ENCODE measurements at places on chromosomes 1 and 21. TPM values are rescaled to one million over a fixed set of nuclear protein-coding genes. Genes with fewer than 3 reads are reported as not detected.

The C1orf232 gene
- not detected for total RNA-seq

The SELP gene
- total RNA-seq: not detected

The GOLT1A gene
- not detected for total RNA-seq

The FCMR gene
- 5.0 TPM for total RNA-seq

The HMGCS2 gene
- total RNA-seq: not detected

The APOBEC4 gene
- total RNA-seq: not detected

The SAMD13 gene
- total RNA-seq: 0.80 TPM

The PEX10 gene
- 32.8 TPM for total RNA-seq

The OR2L5 gene
- total RNA-seq: 0.50 TPM

The LRRC8C gene
- total RNA-seq: 10.8 TPM

The ADORA1 gene
- total RNA-seq: 0.51 TPM

The TFF2 gene
- not detected for total RNA-seq

The SDHC gene
- total RNA-seq: 26.0 TPM

The LDLRAD2 gene
- not detected for total RNA-seq

The S100A7 gene
- total RNA-seq: not detected

The DHRS3 gene
- total RNA-seq: 76.3 TPM

The TNNT2 gene
- total RNA-seq: 0.83 TPM

The TMEM82 gene
- total RNA-seq: not detected

The ACTL8 gene
- not detected for total RNA-seq

The OR2L13 gene
- total RNA-seq: not detected

The ATP1A4 gene
- total RNA-seq: under 0.01 TPM

The CALML6 gene
- 0.67 TPM for total RNA-seq

The TIAM1 gene
- 11.1 TPM for total RNA-seq

The CA6 gene
- 0.67 TPM for total RNA-seq

The CFHR1 gene
- total RNA-seq: not detected

The MSH4 gene
- total RNA-seq: 0.17 TPM

The PYHIN1 gene
- not detected for total RNA-seq

The MROH9 gene
- total RNA-seq: not detected

The LIPI gene
- total RNA-seq: not detected

The EVA1C gene
- total RNA-seq: 28.4 TPM

The SLC9C2 gene
- not detected for total RNA-seq

The ADAM30 gene
- total RNA-seq: not detected

The CXADR gene
- 48.0 TPM for total RNA-seq

The SERTAD4 gene
- total RNA-seq: 0.67 TPM
